Skin of body (tissue), 3 donors: ENCODE measurements at places on chromosomes 3 and 15. TPM values are rescaled to one million over a fixed set of nuclear protein-coding genes. Genes with fewer than 3 reads are reported as not detected.

NGLY1 gene
- 29.5 TPM for total RNA-seq

- DNase-seq: no peak
These were observed 7.9 kb downstream of the FEM1B start for GRCh38 chr15:68285259-68285980.

- DNase-seq: no peak
These were observed 297.0 kb upstream of the EPHA3 start for GRCh38 chr3:88810455-88810854.

NTRK3 gene
- 7.2 TPM for total RNA-seq

SERPINI2 gene
- not detected for total RNA-seq

HDC gene
- total RNA-seq: 5.7 TPM

FBXL2 gene
- 13.8 TPM for total RNA-seq

DNA sequence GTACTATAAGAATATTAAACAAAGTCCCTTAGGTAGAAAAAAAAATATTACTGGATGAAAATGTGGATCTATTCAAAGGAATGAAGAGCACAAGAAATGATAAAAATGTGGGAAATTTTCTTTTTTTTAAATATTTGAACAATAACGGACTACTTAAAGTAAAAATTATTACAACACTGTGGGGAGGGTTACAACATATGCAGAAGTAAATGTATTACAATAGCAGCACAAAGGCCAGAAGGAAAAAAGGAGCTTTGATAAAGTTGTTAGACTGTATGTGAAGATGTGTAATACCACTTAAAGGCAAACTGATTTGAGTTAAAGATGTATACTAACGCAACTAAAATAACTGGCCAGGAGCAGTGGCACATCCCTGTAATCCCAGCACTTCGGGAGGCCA lies 427.1 kb downstream of the SHQ1 start:
- no peak for DNase-seq

TIMMDC1 gene
- 31.2 TPM for total RNA-seq

TP63 gene
- 86.9 TPM for total RNA-seq

GRCh38 chr3:195764961-195765706 lies 44.4 kb downstream of the MUC20 start:
- DNase-seq: no peak

IGSF11 gene
- 1.6 TPM for total RNA-seq

IGSF10 gene
- total RNA-seq: 61.5 TPM

TNFAIP8L3 gene
- 5.8 TPM for total RNA-seq
